Aorta (tissue), 5 donors: ENCODE measurements at places on chromosomes 3 and 15. TPM values are rescaled to one million over a fixed set of nuclear protein-coding genes. Genes with fewer than 3 reads are reported as not detected.

The IL17RD gene
- 4.3 TPM for total RNA-seq

The KAT2B gene
- total RNA-seq = 54.2 TPM

The MRAS gene
- total RNA-seq = 68.1 TPM

The SPESP1 gene
- 1.3 TPM for total RNA-seq

The TTLL13 gene
- total RNA-seq = not detected

The SCN5A gene
- total RNA-seq = 0.45 TPM

The SH2D7 gene
- total RNA-seq = not detected

The ITGA11 gene
- total RNA-seq = 154 TPM

GRCh38 chr3:101732240-101732641 lies 7.8 kb downstream of the CEP97 start:
- DNase-seq = no peak

DNA sequence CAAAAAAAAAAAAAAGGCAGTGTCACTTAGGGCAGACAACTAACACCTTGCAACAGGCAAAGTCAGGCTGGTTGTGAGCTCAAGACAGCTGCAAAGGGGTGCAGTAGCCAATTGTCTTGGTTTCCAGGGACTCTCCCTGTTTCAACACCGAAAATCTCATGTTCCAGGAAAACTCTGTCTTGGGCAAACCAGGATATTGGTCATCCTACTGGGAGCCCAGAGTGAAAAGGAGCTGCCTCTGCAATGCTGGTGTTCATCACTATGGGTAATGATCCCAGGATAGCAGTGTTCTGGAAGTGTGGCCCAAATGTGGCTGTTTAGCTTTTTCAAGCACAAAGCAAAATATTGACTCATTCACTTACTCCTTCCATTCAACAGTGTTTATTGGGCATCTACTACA lies 82.6 kb downstream of the ARHGAP31 start:
- DNase-seq = no peak

- no peak for DNase-seq
These were observed 93.4 kb upstream of the UMPS start for GRCh38 chr3:124636863-124637296.

DNA sequence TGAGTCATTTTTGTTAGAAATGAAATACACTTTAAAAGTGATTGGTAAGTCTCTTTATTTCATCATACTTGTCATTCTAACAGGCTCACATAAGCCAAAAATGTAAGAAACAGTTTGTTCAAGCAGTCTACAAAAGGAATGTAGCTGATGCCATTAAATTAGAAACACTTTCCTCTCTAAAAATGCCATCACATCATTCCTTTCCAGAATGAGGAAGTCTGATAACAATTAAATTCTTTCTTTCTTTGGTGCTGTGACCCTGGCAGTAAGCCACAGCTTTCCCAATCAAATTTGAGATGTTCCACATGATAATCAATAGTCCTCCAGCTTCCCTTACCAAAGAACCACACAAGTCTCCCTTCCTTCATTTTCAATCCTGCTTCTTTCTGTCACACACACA lies 9.4 kb upstream of the P2RY1 start:
- no peak for DNase-seq

GRCh38 chr15:91887321-91887720 lies 33.8 kb downstream of the SLCO3A1 start:
- DNase-seq = no peak

DNA sequence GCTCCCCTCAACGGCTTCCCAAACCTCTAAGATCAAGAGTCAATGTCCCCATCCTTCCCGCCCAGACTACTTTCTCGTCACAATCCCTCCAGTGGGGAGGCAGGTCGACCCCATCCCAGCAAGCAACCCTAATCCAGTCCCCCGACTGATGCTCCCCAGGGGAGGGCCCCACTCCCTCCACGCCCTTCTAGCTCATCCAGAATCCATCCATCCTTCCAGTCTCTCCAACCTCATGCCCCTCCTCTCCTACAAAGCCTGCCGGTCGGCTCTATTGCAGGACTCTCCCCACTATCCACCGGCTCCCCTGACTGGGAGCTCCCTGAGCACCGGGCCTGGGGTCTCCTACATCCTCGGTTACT lies 1.3 kb downstream of the ADAMTS7 start:
- no peak for DNase-seq

GRCh38 chr15:41583795-41584194 lies 24.8 kb downstream of the TYRO3 start:
- DNase-seq = no peak

- DNase-seq = no peak
These were observed 4.4 kb upstream of the CA12 start for GRCh38 chr15:63385911-63386531.

- DNase-seq = no peak
These were observed 201.3 kb upstream of the TPM1 start for GRCh38 chr15:62841269-62841628.

GRCh38 chr3:126550488-126551051 lies 8.2 kb downstream of the C3orf22 start:
- DNase-seq = peak; percentile 66

- no peak for DNase-seq
These were observed 8.8 kb downstream of the FILIP1L start for GRCh38 chr3:100105501-100105900.

DNA sequence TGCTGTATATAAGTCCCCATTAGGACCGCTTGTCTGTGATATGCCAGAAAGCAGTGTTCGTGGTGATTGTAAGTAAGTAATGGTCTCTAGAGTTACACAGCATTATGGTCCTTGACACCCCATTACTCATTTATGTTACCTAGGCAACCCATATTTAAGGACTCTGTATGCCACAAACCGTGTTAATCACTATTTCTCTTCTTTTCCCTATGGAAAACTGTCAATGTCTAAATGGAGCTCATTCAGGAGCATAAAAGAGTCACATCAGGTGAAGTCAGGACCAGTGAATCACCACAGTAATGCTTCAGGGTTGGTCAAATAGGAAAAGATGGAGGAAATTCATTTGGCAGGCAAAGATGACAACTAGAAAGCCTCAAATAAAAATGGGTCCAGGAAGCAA lies 146.6 kb upstream of the PEX5L start:
- DNase-seq = no peak

DNA sequence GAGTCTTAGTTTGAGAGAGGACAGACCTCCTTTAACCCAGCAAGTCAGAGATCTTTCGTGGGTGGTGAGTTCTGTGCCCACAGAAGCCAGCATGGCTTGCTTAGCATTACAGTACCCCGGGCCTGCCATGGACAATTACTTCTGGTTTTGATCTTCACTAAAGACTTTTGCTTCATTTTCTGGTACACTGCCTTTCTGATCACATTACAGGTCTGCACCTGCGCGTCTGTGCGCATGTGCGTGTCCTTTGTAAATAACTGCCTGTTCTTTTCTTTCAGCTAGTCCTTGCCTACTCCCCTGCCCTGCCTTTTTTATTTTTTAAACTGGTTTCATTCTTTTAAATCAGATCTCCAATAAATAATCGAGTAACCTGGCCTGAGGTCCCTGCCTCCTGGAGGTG lies 57.1 kb upstream of the CMTM8 start:
- no peak for DNase-seq

GRCh38 chr3:33883538-33883950 lies 85.1 kb downstream of the PDCD6IP start:
- DNase-seq = no peak

GRCh38 chr3:158381262-158381868 lies 189.6 kb upstream of the MLF1 start:
- DNase-seq = no peak

DNA sequence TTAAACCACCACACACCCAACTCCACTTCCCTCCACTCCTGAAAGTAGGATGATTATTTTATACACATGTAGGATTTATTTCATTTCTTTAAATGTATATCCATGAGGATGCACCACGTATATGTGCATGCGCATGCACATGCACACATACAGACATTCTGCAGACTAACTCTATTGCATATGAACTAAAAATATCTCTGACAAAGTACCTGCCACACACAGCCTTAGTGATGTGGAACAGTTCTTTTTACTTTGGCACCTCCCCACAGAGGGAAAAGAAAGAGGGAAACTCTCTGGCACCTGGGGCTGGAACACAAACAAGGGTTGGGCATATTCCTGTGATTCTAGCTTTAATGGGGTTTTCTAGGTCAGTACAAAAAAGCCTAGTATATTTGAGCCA lies 138.2 kb downstream of the CLASP2 start:
- no peak for DNase-seq

- no peak for DNase-seq
These were observed 29.5 kb downstream of the CLEC3B start for GRCh38 chr3:45055411-45056143.

- DNase-seq = no peak
These were observed 59.4 kb upstream of the ATP2C1 start for GRCh38 chr3:130834476-130834875.

GRCh38 chr3:136247855-136248590 lies 2.1 kb upstream of the PCCB start:
- no peak for DNase-seq

GRCh38 chr15:77112838-77113504 lies 42.1 kb upstream of the TSPAN3 start:
- no peak for DNase-seq

GRCh38 chr3:52784931-52785590 lies 7.7 kb downstream of the ITIH1 start:
- peak; percentile 28 for DNase-seq

- DNase-seq = no peak
These were observed 470.7 kb upstream of the CBLB start for GRCh38 chr3:106339551-106339950.

DNA sequence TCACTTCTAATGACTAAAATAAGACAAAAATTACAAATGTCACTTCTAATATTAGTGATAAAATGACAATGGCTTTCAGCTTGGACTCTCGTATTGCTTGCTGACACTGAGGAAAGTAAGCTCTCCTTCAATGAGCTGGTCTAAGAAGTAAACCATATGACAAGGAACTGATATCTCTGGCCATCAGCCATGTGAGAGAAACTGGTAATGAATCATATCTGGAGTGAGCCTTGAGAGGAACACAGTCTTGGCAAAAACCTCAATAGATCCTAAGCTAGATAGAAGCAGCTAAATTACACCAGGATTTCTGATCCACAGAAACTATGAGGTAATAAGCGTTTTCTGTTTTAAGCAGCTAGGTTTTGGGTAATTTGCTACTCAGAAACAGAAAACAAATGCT lies 1575.1 kb downstream of the OTOL1 start:
- DNase-seq = no peak

DNA sequence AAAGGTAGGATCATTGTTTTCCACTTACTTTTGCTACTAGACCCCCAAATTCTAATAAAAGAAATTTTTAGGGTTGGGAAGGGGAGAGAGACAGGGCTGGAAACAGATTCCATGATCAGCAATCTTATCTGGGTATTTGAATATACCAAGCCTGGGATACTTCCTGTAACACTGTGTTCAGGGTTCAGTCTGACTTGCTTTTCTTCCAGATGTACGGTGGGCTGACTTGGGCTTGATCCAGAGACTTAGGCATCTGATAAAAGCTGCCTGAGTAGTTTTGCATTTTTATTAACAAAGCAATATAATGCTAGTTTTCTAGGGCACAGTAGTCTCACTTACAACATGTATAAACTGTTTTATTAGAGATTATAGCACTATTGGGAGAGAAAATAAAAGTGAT lies 49.2 kb downstream of the KCNMB2 start:
- no peak for DNase-seq

DNA sequence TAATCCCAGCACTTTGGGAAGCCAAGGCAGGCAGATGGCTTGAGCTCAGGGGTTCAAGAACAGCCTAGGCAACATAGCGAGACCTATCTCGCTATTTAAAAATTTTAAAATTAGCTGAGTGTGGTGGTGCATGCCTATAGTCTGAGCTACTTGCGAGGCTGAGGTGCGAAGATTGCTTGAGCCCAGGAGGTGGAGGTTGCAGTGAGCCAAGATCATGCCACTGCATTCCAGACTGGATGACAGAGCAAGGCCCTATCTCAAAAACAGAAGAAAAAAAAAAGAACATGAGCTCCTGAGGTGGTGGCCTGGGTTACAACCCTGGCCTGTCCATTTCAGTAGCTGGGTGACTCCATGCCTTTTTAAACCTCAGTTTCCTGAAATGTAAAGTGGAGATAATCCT lies 7.2 kb downstream of the DNASE1L3 start:
- DNase-seq = no peak

- no peak for DNase-seq
These were observed 779.5 kb downstream of the ROBO1 start for GRCh38 chr3:78988324-78988723.

GRCh38 chr3:113736548-113737089 lies 9.4 kb downstream of the NAA50 start:
- no peak for DNase-seq
